Activated CD4-positive, alpha-beta T cell treated with anti-CD3 and anti-CD28 coated beads, Interleukin-2, amount 10 ng/mL, durations not matched to agents 24 days and 14 days (primary cell): ENCODE measurements at places on chromosomes 12 and 14. TPM values are rescaled to one million over a fixed set of nuclear protein-coding genes. Genes with fewer than 3 reads are reported as not detected.

GRCh38 chr12:131461096-131461495 lies 249.8 kb upstream of the SFSWAP start:
- DNase-seq: no peak

GRCh38 chr12:2165021-2165420 lies 112.2 kb downstream of the CACNA1C start:
- DNase-seq: no peak

GRCh38 chr12:108090107-108090899 lies 38.8 kb upstream of the WSCD2 start:
- no peak for DNase-seq

GRCh38 chr12:41681898-41682297 lies 462.8 kb downstream of the GXYLT1 start:
- DNase-seq: no peak

DNA sequence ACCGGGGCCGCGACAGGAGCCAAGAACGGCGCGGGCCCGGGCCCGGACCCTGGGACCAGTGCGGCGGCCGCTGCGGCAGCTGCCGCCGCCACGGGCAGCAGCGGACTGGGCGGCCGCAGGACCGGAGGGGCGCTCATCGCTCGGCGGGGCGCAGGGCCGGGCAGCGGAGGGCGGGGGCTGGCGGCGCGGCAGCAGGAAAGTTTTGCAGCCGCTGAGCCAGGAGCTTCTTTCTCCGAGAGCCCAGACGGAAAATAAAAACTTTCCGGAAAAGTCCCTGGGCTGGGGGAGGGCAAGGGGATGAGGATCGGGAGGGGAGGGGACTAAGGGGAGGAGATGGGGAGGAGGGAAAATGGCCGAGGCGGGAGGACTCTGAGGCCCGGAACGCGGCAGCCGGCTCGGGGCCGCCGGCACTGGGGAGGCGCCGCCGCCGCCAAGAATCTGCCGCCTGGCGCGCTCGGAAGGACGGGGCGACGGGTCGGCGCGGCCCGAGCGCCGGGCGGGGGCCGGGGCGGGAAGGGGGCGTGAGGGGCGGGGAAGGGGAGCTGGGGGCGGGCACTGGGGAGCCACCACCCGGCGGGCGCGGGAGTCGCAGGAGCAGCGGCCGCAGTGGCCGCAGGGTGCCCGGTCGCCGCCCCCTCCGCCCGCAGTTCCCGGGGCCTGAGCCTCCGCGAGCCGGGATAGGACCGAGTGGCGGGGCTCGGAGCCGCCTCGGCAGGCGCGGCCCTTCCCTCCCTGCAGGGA lies at the start of gene PRKD1:
PRKD1 (minus strand) TSS at position 472 of the 741 bp plus-strand sequence.
- no peak for DNase-seq

GRCh38 chr14:92605274-92605940 lies 91.8 kb downstream of the RIN3 start:
- DNase-seq: no peak

GRCh38 chr12:1583421-1584078 lies 10.8 kb downstream of the FBXL14 start:
- DNase-seq: peak; percentile 91

- DNase-seq: no peak
Observed at GRCh38 chr14:55152052-55152753, 23.2 kb downstream of the LGALS3 start.

DNA sequence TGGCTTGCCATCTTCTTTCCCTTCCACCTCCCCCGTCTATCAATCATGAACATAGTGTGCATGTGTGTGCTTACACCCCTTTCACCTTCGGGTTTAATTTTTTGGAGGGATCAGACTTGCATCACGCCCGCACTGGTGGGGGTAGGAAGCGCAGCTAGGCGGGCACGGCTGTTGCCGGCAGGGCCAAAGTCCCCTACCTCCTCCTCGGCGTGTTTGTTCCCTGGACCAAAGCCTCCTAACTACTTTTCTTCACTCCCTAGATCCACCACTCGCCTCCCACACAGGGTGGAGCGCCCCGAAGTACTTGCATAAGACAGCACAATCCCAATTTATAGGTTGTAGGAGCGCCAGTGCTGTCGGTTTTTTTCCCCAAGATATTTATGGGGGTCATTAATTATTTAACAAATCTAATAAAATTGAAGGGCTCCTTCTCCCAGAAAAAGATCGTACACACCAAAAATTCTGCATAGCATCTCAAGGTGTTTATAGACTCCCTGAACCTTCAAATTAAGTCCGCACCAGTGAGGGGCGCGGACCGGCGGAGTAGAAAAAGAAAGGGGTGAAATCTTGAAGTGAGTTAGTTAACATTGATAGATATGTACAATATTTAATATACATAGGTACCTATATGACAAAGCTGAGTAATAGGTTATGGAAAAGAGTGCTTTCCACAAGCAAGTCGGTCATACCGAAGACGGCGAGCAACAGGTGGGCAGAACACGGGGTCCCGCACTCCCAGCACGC lies 717 bp downstream of the PKP2 start:
- no peak for DNase-seq

DNA sequence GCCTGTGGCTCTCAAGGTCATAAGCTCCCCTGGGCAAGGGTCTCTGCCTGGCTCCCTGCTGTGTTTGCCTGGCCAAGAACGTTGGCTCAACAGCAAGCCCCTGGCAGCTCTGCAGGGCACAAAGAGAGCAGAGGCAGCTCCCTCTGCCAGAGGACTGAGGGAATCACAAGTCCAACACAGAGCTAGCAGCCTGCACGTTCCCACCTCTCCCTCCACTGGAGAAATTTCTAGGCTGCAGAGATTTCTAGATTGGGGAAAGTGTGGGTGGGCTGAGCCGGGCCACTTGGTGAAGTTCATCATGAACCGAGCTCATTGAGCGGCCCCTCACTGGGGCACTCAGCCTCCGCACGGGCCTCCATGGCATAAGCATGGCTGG lies 19.8 kb downstream of the ZFYVE21 start:
- no peak for DNase-seq

- DNase-seq: no peak
Observed at GRCh38 chr12:52493172-52493571, at the start of gene KRT6A. Gene KRT6A, minus strand, starts transcription at chr12:52493257. Its CDS starts 69 bp downstream, at chr12:52493188.

GRCh38 chr12:49367381-49368239 lies at the start of gene SPATS2:
Gene SPATS2, plus strand, starts transcription at chr12:49367462. Its CDS starts 93,551 bp downstream, at chr12:49461013.
- DNase-seq: no peak

DNA sequence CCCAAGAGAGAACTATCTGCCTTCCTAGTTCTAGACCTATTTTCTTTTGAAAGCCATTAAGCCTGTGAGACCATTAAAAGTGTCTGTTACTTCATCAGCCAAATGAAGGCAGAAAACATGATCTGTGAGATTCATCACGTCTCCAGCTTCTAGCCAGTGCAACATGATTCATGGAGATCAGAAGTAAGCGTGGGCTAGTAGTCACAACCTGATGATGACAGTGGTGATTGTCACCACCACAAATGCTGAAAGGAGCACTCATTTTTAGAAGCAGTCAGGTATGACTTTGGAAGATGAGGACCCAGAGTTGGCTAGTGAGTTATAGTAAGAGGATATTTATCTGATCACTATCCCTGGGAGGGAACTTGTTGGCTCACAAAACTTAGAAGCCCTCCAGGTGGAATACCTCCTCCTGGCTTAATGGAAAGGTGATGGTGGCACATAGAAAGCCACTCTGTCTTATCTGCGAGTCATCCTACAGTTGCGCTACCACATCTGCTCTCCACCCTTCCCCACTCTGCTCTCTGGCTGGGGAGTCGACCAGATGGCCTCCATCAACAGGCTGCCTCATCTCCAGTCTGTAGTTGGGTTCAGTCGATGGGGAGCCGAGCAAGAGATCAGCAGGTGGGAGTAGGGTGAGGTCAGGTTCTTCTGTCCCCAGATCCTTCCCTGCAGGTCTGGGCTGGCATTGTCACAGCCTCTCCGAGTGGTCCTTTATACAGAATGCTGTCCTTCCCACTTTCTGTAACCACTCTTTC lies 317.6 kb upstream of the FKBP4 start:
- no peak for DNase-seq

SERPINA10 gene
- total RNA-seq: not detected in 2 replicates

BICDL1 gene
- 148 and 154 TPM in 2 replicates for total RNA-seq

PMCH gene
- total RNA-seq: 6.3 and 8.4 TPM in 2 replicates
